ENCODE measurements at places on chromosomes 1 and 21.

DNA sequence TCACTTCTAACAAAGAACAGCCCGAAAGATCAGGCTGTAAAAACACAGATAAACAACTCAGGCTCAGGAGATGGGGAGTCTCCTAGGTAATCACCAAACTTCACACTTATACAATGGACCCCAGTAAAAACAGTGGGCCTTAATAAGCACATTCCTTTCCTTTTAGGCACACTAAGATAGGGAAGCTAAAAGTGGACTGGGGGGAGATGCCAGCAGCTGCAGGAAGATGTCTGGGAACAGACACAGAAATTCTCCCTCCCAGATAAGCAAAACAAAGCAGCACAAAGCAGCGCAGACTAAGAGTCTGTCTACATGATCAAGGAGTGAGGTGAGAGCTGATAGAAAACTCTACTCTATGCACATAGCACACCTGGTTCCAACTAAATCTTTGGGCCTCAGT, 29.0 kb upstream of the CTBS start:
- no peak overlapping the region for H3K4me3 ChIP-seq
- DNase-seq, result no peak
- no peak overlapping the region for H3K27ac ChIP-seq
- peaks cover 8% of the 10 kb centered on the region for H3K36me3 ChIP-seq
- H3K4me1 ChIP-seq, result peaks cover 20% of the 10 kb centered on the region

GRCh38 chr1:92784021-92784638, 778 bp downstream of the EVI5 start:
- peaks cover 3% of the 10 kb centered on the region for H3K36me3 ChIP-seq
- peaks cover 14% of the 10 kb centered on the region for H3K4me1 ChIP-seq
- peak; percentile 38 for DNase-seq
- no peak overlapping the region for H3K27ac ChIP-seq
- H3K27me3 ChIP-seq, result peaks cover 69% of the 10 kb centered on the region

DNA sequence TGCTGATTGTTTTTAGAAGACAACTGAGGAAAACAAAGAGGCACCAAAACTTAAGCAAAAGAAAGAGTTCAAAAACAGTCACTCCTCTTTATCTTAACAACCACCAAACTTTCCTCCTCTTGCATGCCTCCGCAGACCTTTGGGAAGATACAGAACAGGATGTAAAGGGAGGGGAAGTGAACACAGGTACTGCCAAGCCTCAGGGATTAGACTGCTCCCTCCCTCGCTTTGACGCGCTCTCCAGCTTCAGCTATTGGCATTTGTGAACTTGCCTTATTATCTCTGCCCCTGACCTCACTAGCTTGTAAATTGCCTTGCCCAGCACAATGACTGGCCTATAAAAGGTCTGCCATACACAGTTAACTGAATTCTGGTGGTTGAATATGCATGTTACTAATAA, 4.8 kb upstream of the SRP9 start:
- no peak for DNase-seq
- no peak overlapping the region for H3K4me3 ChIP-seq
- H3K27me3 ChIP-seq, result peaks cover 2% of the 10 kb centered on the region
- no peaks in the 10 kb centered on the region for H3K36me3 ChIP-seq

DNA sequence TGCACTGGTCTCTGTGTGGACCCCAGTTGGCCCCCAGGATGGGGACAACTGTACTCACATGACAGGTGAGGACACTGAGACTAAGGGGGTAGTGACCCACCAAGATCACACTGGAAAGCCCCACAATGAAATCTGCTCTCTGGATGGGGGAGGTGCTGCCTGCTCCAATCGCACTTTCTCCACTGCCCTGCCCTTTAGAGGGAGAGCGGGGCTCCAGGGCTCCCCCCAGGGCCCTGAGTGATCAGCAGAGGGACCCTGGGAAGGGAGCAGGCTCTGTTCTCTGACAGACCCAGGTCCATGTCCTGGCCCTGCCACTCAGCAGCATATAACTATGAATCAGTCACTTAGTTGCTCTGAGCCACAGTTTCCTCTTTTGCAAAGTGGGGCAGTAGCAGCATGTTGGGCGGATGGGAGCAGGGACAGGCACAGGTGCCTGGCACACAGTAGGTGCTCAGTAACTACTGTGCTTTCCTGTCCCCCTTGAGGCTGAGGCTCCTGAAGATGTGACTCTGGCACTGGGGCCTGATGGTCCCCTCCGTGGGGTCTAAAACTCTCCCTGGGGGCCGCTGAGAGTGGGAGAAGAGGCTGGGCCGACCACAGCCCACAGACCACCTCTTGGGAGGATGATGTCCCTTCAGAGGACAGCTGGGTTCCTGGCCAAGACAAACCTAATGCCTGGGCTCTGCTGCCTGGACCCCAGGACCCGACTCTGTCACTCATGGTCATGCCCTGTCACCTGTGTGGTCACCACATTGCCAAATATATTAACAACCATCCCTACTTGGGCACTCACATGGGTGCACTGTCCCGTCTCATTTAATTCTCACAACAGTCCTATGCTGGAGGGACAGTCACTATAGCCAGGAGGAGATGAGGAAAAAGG, 222.7 kb downstream of the PTPRU start:
- H3K36me3 ChIP-seq, result no peaks in the 10 kb centered on the region
- no peaks in the 10 kb centered on the region for H3K27me3 ChIP-seq

- no peak overlapping the region for H3K4me3 ChIP-seq
- peaks cover 1% of the 10 kb centered on the region for H3K27me3 ChIP-seq
- DNase-seq, result no peak
- H3K27ac ChIP-seq, result no peak overlapping the region
- H3K4me1 ChIP-seq, result peaks cover 11% of the 10 kb centered on the region
Observed at GRCh38 chr21:38852708-38853107, 47.0 kb downstream of the ETS2 start.

DNA sequence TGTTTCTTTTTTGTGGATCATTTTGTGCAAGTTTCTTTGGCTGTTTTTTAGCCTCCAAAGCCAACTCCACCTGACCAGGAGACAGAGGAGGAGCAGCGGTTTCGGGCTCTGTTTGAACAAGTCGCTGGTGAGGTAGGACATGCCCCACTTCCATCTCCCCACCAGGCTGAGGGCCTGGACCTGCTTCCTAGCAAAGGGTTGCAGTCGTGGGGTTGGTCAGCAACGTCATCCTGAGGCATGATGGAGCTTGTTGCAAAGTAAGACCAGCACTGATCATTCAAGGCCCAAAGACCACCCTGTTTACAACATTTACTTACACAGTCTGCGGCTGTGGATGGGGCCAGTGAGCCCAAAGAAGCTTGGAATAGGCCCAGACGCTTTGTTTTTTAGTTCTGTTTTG, 40.3 kb downstream of the CAPN9 start:
- H3K36me3 ChIP-seq, result no peaks in the 10 kb centered on the region
- H3K4me3 ChIP-seq, result no peak overlapping the region
- no peak overlapping the region for H3K27ac ChIP-seq

Measured in activated T-helper 2 cell treated with anti-CD3 and anti-CD28 coated beads, Interferon-gamma antibody, Interleukin-2, Interleukin-4, amounts not matched to agents 10 μg/mL and 5 μg/mL and 100 μg/mL, durations not matched to agents 14 hours and 24 hours and 36 hours (primary cell).